Forelimb muscle (tissue), 1 donor: ENCODE measurements at places on chromosomes 5 and 9. TPM values are rescaled to one million over a fixed set of nuclear protein-coding genes. Genes with fewer than 3 reads are reported as not detected.

SPATA6L gene
- polyA plus RNA-seq = 0.47 TPM

SKIC3 gene
- polyA plus RNA-seq = 59.3 TPM

FOXD4 gene
- 2.0 TPM for polyA plus RNA-seq

RANBP3L gene
- polyA plus RNA-seq = 0.47 TPM

AP3B1 gene
- 33.6 TPM for polyA plus RNA-seq

FAXDC2 gene
- 14.0 TPM for polyA plus RNA-seq

GCNT4 gene
- polyA plus RNA-seq = 0.15 TPM

TTC16 gene
- polyA plus RNA-seq = 0.03 TPM

TMEM252 gene
- polyA plus RNA-seq = 1.0 TPM

DNA sequence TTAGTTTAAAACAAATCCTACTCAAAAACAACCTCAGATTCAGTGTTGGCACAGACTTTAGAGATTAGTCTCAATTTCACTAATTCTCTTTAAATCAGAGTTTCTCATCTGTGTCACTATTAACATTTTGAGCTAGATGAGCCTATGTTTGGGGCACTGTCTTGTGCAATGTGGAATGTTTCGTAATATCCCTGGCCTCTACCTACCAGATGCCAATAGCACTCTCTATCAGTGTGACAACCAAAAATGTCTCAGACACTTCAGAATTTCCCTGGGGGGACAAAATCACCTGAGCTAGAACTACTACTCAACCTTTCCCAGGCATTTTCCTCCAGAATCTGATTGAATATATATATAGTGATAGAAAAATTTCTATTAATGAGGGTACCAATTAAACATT lies 465.2 kb upstream of the RGMB start:
- DNase-seq = no peak

DNA sequence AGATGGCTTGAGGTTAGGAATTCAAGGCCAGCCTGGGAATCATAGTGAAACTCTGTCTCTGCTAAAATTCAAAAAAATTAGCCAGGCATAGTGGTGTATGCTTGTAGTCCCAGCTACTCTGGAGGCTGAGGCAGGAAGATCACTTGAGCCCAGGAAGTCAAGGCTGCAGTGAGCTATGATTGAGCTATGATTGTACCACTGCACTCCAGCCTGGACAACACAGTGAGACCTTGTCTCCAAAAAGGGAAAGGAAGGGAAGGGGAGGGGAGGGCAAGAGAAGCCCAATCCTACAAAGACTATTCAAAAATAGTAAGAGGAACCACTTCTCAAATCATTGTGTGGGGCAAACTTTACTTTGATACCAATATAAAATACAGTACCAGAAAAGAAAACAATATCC lies 11.2 kb downstream of the SEMA4D start:
- DNase-seq = no peak

DNA sequence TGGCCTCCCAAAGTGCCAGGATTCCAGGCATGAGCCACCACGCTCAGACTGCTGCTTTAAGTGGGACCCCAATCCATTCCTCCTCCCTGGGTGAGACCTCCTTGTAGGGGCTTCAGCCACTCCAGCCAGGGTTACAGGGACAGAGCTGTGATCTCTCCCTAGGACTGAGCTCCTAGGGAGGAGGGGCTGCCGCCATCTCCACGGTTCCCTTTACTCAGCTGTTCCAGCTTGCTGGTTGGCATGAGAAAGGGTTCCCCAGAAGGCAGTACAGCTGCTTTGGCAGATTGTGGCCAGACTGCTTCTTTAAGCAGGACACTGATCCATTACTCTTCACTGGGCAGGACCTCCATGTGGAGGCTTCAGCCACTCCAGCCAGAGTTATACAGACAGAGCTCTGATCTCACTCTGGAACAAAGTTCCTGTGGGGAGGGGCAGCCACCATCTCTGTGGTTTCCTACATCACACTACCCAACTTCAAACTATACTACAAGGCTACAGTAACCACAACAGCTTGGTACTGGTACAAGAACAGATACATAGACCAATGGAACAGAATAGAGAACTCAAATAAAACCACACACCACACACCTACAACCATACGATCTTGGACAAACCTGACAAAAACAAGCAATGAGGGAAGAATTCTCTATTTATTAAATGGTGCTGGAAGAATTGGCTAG lies 7.2 kb downstream of the INSL6 start:
- no peak for DNase-seq

DNA sequence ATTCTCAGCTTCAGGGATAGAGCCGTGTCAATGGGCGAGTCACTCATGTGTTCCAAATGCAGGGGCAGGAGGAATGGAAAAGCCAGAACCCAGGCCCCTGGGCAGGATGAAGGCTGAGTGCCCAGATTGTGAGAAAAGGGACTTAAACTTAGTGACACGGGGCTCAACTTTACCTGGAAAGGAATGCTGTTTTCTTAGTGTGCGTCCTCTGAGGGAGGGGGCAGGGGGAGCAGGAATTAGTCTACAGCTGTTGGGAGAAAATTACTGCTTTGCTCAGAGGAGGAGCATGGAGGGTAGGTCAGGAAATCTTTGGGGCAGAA lies 14.6 kb downstream of the HK3 start:
- DNase-seq = no peak

GRCh38 chr5:142222866-142223558 lies 101.8 kb downstream of the SPRY4 start:
- no peak for DNase-seq

- DNase-seq = no peak
These were observed 201.3 kb downstream of the GABRG2 start for GRCh38 chr5:162268694-162269481.

- DNase-seq = no peak
These were observed 133.9 kb downstream of the C9orf50 start for GRCh38 chr9:129486756-129487657.

DNA sequence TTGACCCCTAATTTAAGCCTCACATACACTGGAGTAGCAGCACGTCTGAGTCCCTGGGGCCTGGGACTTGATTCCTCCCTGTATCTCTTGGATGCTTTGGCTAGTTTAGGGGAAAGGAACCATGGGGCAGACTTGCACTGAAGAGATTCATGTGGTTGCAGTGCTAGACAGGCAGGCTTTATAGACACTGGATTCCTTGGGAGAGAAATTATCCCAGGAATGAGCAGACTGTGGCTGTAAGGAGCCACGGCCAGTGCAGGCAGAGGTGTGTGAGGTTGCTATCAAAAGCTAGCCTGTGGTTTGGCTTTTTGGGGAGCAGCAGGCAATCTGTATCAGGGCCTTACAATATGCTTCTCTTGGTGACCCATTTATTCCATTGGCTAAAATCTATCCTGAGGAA lies 20.5 kb upstream of the PITX1 start:
- no peak for DNase-seq

GRCh38 chr9:126149661-126150060 lies 177.0 kb upstream of the MVB12B start:
- no peak for DNase-seq

DNA sequence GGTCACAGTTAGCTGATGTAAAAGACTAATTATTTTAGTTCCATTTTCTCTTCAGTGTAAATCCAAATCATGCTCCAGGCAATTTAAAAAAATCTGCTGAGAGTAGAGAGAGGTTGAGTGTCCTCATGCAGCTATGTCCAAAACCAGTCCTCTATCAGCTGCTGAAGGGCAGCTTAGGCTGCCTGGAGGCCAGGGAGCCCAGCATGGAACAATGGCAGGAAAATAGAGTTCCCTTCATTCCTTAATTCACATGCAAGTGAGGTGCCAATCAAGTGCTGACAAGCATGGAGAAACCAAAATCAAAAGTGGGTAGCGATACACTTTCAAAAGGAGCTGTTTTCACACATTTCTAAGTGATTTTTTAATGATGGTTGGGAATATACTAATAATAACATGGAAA lies 78.3 kb upstream of the POU5F2 start:
- DNase-seq = no peak

DNA sequence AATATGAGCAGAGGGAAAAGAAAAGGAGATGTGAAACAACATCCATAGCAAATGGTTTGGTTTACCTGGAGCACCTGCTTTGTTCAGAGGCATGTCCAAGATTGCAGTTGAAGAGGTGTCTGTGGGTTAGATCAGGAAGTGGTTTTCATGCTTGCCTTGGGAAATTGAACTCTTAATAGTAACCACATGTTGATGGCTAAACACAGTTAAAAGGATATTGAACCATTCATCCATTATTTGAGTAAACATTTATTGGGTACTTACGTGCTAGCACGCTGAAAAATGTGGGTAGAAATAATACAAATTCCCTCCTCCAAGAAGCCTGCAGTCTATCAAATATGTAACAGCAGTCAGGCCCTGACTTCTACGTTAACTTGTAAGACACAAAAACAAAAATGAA lies 235.7 kb upstream of the TNC start:
- DNase-seq = no peak

- no peak for DNase-seq
These were observed 23.8 kb downstream of the RETREG1 start for GRCh38 chr5:16593013-16593412.

- no peak for DNase-seq
These were observed 189.5 kb downstream of the SEMA5A start for GRCh38 chr5:9356351-9356825.

- DNase-seq = no peak
These were observed 49.7 kb downstream of the C9 start for GRCh38 chr5:39314591-39314990.

DNA sequence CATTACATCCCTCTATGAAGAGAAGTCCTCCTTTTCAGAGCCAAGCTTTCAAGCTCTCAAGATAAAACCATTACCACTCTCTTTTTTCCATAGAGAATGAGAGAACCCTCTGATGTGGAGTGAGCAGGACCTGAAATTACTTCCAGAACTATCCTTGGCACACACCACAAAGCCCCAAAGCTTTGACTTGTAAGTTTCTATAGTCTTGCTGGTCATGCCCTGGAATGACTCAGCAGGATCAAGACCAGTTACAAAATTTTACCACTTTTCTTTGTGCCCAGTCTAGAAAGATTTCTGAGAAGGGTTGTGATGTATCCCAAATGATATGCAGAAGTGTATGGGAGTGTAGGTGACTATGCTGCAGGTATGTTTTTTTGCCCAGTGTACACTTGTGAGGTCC lies 760.6 kb downstream of the TLE1 start:
- DNase-seq = no peak

DNA sequence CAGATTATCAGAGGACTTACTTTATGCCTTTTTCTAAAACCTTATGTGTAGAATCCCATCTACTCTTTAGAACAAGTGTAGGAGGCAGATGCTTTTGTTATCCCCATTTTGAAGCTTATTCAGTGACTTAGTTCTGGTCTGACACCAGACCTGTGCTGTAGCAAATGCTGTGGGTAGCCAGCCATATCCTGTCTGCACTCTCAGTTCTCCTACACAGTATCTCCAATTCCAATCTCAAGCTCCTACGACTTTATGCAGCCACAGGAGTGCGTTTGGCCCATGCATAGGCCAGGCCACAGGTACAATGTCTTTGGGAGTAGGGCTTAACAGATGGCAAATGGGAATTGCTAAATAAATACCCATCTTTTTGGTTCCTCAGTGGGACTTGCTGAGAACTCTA lies 292.6 kb downstream of the MCTP1 start:
- DNase-seq = no peak

DNA sequence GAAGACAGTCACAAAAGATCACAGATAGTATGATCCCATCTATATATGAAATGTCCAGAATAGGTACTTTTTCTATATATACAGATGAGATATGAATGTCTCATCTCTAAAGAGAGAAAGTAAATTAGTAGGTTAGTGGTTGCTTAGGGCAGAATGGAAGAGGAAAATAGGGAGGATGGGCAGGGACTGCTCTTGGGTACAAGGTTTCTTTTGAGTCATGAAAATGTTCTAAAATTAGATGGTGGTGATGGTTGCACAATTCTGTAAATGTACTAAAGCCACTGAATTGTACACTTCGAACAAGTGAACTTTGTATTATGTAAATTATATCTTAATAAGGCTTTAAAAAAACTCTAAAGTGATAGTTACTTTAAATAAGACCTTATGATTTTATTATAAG lies 59.6 kb upstream of the GRAMD2B start:
- DNase-seq = no peak
